ENCODE measurements at places on chromosomes 12 and 14. TPM values are rescaled to one million over a fixed set of nuclear protein-coding genes. Genes with fewer than 3 reads are reported as not detected.

The ENO2 gene
- total RNA-seq = 46.2 TPM

The AMN gene
- 0.33 TPM for total RNA-seq

The BTBD6 gene
- total RNA-seq = 41.5 TPM

The IL22 gene
- total RNA-seq = not detected

The NRXN3 gene
- 0.75 TPM for total RNA-seq

The CLEC1A gene
- not detected for total RNA-seq

The KRT79 gene
- 0.05 TPM for total RNA-seq

The C3AR1 gene
- total RNA-seq = not detected

The GZMB gene
- not detected for total RNA-seq

The CARMIL3 gene
- 0.40 TPM for total RNA-seq

The RNU4-1 gene
- not detected for total RNA-seq

The SLC10A1 gene
- not detected for total RNA-seq

The OR4E2 gene
- total RNA-seq = not detected

The SAMD15 gene
- total RNA-seq = 2.0 TPM

The ADGRD1 gene
- total RNA-seq = 0.56 TPM

The KLRK1 gene
- total RNA-seq = not detected

The TM9SF1 gene
- total RNA-seq = 70.9 TPM

The CSRNP2 gene
- total RNA-seq = 13.7 TPM

The SLC25A21 gene
- 0.35 TPM for total RNA-seq

The ACTR6 gene
- total RNA-seq = 23.7 TPM
